GM20000 (cell line): ENCODE measurements at places on chromosomes 1 and 21.
A peak's percentile ranks its signal among the peaks of the same experiment; 100 is the strongest.

- no peak for DNase-seq
Measured at GRCh38 chr1:54301497-54301896, 101.5 kb downstream of the MRPL37 start.

GRCh38 chr1:81509594-81509993 lies 291.1 kb upstream of the ADGRL2 start:
- DNase-seq = no peak

DNA sequence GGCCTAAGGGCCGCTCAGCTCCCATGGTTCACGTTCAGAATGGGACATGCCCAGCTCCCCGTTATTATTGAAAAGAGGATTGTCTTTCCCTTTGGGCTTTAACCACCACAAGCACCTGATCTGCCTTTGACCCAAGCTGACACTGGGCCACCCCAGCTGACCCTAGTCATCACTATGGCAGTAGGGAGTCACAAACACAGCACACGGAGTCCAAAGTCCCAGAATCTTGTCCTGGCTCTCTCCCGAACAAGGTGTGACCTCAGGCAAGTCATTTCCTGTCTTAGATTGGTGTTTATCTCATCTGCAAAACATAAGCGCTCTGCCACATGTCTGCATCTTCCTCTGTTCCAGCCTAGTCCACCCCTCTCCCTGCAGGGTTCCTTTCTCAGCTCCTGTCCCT lies 31.5 kb downstream of the IGFN1 start:
- no peak for DNase-seq

DNA sequence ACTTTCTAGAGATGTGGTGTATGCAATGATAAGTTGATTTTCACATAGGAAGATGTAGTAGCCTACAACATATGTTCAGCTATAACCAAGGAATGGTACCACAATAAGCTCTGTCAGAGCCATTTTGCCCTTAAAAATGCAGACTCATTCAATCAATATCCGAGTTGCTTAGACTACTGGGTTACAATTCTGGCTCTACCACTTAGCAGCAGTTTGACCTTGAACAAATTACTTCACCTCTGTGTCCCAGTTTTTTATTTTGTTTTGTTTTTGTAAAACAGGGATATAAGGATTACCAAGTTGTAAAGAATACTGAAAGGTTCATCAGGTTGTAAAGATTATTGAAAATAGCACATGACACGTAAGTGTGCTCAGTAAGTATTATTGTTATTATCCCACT lies 9.3 kb downstream of the EPS15 start:
- no peak for DNase-seq

DNA sequence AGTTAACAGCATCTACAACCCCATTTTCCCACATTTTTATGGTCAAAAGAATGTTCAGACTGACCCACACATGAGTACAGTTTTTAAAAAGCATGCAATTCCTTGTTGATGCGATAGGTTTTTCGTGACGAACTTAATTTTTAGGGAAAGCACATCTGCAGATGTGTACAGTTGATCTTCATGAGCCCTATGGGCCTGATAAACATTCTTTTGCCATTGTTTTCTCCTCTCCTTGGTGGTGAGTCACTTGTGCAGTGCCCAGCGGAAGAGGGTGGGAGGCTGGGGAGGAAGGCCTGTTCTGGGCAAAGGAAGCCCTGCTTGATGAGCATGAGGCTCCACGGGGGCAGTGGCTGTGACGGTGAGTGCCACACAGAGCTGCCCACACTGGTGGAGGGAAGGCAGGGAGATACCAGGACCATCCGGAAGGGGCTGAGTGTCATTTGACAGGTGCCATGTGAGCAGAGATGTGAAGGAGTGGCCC lies 5.3 kb downstream of the ARF1 start:
- DNase-seq = no peak

- DNase-seq = no peak
Measured at GRCh38 chr21:43703035-43703880, 15.7 kb upstream of the PDXK start.

DNA sequence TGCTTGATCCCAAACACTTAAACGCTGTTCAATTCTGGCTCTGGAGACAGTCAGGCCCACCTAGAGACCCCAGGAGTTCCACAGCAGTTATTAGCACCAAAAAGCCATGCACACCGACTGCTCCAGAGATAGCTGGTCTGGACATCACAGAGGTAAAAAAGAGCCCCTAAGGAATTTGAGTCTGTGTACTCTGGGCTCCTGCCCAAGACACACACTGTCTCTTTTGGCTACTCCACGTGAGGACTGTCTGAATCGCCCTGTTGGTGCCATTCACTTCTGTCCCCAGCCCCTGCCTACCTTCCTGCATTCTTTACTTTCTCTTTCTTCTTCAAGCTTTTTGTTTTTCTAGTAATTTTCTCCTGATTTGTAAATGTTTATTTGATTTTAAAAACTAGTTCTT lies 197.4 kb downstream of the ADGRL2 start:
- no peak for DNase-seq

DNA sequence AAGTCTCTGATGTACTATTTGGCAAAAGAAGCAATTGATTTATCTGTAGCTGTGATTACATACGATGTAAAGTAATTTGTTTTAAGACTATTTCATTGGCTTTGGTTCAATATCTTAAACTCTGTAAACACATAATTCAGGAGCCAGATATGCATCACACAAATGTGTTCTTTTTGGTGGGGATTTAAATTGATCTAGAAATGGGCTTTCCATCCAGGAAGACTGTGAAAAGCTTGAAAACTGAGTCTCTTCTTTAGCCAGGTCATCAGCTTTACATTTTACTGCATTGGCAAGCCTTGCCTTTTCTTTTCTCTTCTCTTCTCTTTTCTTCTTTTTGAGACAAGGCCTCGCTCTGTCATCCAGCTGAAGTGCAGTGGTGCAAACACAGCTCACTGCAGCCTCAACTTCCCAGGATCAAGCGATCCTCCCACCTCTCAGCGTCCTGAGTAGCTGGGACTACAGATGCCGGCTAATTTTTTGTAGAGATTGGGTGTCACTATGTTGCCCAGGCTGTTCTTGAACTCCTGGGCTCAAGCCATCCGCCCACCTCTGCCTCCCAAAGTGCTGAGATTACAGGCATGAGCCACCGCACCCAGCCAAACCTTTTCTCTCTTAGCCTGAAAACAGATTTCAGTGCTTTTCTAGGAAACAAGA lies 1.4 kb downstream of the RCAN3 start:
- no peak for DNase-seq

DNA sequence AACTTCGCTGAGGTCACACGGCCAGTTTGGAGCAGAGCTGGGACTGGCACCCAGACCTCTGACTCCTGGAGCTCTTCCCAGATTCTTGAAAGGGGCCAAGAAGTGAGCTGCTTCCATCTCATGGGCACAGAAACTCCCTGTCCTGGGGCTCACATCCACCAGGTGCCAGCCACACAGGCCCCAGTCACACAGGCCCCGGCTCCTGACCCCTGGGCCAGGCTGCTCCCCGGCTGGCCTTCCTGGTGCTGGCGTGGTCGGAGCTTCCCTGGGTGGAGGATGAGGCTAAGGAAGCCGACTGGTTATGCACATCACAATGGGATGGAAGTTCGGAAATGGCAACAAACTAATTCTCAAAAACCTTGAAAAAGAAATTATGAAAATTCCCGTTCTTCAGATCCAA lies 3.0 kb upstream of the GABRD start:
- DNase-seq = no peak

GRCh38 chr21:23496729-23497128 lies 2110.6 kb downstream of the MRPL39 start:
- no peak for DNase-seq

DNA sequence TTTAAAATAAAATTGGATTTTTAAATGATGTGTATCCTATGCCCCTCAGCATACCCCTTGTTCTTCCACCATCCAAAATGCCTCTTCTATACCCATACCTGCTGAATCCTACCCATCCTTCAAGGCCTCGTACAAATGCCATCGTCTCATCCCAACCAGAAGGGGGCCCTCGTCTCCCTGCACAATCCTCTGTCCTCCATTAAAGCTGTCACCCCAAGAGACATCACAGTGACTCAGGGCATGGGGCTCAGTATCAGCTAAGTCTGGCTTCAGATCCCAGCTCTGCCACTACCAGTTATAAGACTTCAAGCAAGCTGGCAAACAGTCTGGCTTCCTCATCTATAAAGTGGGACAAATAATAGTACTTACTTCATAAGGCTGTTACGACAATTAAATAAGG lies 23.8 kb downstream of the IGFN1 start:
- DNase-seq = no peak

GRCh38 chr1:85681087-85681486 lies 27.1 kb downstream of the ZNHIT6 start:
- no peak for DNase-seq

- no peak for DNase-seq
Measured at GRCh38 chr1:6870086-6870485, 84.8 kb downstream of the CAMTA1 start.

DNA sequence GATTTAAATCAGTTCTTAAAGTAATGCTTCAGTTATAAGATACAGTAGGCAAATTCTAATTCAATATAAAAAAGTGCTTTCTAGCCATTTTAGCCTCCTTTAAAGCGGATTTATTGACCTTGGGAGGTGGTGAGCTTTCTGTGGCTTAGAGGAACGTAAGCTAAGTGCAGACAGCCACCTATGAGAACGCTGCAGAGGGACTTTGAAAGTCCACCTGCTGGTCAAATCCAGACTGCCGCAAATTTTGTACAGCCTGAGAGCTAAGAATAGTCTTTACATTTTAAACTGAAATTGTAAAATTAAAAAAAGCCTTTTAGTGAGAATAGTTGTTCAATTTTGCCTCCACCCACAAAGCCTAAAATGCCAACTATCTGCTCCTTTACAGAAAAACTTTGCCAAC lies 67.0 kb upstream of the SSX2IP start:
- no peak for DNase-seq

- no peak for DNase-seq
Measured at GRCh38 chr1:8742022-8742924, 75.2 kb downstream of the RERE start.

- DNase-seq = no peak
Measured at GRCh38 chr1:209546390-209547085, 37.0 kb upstream of the CAMK1G start.

GRCh38 chr21:26019236-26019635 lies 151.3 kb downstream of the APP start:
- no peak for DNase-seq

DNA sequence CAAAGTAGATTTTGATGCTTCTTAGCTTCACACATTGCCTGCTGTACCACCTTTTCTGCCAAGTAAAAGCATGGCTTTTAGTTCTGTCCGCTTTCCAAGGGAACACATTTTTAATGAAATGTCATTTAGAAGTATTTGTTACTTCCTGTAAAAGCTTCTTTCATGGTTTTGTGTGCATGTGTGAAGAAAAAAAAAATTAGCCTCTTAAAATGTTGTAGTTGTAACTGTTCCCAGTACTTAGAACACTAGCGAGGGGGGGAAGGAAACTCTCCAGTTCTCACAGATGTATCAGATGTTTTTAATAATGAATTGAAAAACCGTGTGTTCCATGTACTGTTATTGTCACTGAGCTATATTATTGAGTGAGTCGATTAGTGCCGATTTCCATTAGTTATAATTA lies 568.3 kb upstream of the ADGRL2 start:
- no peak for DNase-seq

- DNase-seq = no peak
Measured at GRCh38 chr1:165726169-165726568, 27.8 kb upstream of the ALDH9A1 start.

DNA sequence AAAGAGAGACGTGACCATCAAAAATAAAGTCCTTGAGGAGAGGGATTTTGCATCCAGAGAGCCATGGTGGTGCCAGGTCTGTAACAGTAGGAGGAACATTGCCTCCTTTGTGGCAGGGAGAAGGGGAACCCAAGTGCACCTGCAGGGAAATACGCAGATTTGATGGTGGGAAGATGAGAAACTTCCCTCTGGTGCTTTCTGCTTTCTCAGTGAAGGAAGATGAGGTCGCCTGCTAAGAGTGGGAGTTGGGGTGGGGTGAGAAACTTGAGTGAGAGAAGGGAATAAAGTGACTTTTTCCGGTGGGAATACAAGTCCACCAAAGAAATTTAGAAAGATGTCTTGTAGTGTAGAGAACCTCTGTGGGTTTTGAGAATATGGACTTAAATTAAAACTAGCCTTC lies 9.1 kb downstream of the PLA2G4A start:
- no peak for DNase-seq

- no peak for DNase-seq
Measured at GRCh38 chr1:10514490-10515235, 39.9 kb downstream of the PEX14 start.

- DNase-seq = no peak
Measured at GRCh38 chr1:8562222-8562621, 244.3 kb downstream of the SLC45A1 start.

- DNase-seq = peak; percentile 61
Measured at GRCh38 chr21:38806153-38806941, 618 bp downstream of the ETS2 start.

- DNase-seq = no peak
Measured at GRCh38 chr1:236705771-236706170, 19.5 kb downstream of the ACTN2 start.

DNA sequence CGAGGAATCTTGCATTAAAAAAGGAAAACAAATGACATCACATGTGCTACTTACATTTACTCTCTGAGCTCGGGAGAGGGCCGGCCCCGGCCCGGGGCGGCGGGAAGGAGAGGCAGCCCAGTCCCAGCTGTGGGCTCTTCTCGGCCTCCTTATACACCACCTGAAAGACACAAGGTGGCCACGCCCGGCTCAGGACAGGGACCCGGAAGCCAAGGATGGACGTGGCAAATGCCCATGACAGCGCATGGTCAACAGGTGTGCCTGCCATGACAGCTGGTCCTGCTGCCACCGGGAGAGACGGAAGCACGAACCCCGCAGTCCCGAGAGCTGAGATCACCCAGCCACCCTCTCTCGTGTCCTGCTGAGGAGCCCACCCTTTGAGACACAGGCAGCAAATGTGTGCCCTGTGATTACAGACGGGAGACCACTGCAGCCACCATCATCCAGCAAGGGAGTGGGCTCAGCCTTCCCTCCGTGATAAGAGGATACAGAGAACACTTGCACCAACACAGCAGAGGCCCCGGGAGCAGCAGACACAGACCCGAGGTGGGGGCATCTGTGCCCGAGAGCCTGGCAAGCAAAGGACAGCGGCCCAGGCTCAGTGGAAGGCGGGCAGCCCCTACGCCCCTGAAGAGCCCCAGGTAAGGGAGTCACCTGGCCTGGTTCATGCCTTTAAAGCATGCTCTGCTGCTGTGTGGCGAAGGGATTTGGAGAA lies 8.7 kb downstream of the TPRG1L start:
- DNase-seq = no peak

- no peak for DNase-seq
Measured at GRCh38 chr1:58345215-58346035, 201.1 kb downstream of the OMA1 start.

DNA sequence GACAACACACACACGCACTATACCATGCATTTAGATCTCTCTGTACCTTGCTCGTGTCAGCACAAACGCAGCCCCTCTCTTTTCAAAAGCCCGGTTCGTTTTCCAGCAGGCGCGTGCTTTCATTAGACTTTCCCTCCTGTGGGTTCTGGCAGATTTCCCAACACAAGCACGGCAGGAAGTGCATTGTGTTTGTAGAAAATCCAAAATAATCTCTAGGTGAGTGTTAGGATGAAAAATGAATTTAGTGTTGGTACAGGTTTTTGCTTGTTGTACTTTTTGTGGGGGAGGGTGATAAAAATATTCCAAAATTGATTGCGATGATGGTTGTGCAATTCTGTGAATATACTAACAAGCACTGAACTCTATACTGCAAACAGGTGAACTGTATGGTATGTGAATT lies 54.1 kb upstream of the POFUT2 start:
- DNase-seq = no peak
